ENCODE measurements at places on chromosomes 13 and 19.

- no peak for DNase-seq
These were observed 303.6 kb downstream of the GPC5 start for GRCh38 chr13:91701975-91702374.

GRCh38 chr19:12720296-12720695, 3.4 kb downstream of the TNPO2 start:
- no peak for DNase-seq

GRCh38 chr19:51364200-51365106, 1.7 kb downstream of the ETFB start:
- no peak for DNase-seq

DNA sequence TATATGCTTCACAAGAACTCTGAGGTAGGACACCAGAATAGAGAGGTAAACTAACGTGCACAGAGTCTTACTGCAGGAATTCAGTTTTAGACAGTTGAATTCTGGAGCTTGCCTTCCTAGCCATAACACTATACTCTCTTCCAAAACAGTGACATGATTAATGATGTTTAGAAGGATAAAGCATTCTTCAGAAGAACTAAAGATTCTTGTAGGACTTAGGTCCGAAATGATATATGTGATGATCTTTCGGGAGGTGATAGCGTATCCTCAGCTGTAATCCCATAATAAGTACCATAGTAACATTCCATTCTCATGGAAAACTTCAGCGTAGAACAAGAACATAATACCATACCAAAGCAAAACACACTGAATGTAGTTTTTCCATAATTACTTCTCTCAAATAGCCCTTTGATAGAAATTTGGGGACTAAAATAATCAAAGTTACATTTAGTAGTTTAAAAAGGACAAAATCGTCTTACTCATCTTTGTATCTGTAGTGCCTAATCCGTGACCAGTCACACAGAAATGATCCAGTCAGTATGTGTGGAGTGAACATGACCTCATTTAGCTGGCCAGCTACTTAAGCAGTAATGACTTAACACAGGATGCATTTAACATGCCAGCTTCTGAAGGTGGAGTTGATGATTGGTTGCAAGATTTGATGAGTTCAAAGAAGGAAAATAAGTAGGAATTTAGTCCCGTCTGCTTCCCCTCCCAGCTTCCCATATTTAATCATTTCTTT, 38.4 kb downstream of the PIBF1 start:
- no peak for DNase-seq
